ENCODE measurements at places on chromosomes 7 and 10.

DNA sequence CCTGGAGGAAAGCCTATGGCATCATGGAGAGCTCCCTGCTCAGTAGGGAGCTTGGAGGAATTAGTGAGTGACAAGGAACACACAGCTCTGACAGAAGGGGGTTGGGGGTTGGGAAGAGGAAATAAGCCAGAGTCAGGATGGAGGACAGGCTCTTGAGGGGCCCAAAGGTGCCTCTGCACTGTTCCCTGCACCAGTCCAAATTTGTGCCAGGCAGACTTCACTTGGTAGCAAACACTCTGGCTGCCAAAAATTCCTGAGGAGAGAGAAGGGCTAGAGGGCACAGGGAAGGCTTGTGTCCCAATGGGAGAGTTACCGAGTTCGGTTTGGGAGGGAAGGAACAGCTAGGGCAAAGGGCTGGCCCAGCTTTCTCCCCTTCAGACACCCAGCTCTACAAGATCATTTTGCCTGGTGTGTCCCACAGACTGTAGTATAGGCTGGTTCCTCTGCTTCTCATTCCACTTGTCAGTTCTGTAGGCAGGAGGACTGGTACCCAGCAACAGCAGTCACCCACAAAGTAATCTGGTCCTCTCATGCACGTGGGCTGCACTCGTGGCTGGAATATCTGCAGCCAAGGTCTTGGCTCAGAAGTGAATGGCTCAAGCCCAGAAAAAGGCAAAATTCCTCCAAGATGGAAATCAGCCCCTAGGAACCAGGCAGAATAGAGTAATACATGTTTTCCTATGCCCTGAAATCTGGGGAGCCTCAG is 8.0 kb upstream of the KCNIP2 start:
- no peak for DNase-seq

DNA sequence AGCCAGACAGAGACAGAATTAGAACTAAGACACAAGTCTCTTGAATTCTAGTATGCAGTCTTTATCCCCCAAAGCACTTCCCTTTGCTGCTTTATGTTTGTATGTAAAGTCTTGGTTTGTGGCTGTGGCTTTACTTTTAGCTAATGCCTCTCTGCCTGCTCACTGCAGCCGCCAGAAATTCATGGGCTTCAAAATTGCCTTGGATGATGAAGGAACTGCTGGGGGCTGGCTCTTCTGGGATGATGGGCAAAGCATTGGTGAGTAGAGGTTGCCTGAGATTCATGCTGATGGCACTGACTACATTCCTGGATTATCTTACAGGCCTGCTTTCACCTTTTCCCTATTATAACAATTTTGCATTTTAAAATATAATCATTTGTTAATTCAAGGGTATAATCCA is 10.9 kb upstream of the MGAM2 start:
- DNase-seq, result no peak

GRCh38 chr7:42982604-42983115 is 50.5 kb downstream of the MRPL32 start:
- DNase-seq, result no peak

GRCh38 chr7:78588393-78588792 is 789.8 kb downstream of the PHTF2 start:
- no peak for DNase-seq

All from DMS 273 treated with DMSO at 0.1 percent for 48 hours (cell line).